ENCODE measurements at places on chromosomes 6 and 20.

GRCh38 chr20:24953621-24954133, 4.6 kb downstream of the CST7 start:
- DNase-seq: no peak

- DNase-seq: no peak
These were observed 8.4 kb downstream of the SOX4 start for GRCh38 chr6:21601932-21602390.

GRCh38 chr6:52647199-52647598, 23.7 kb upstream of the TMEM14A start:
- DNase-seq: no peak

- DNase-seq: no peak
These were observed 18.2 kb downstream of the PPARD start for GRCh38 chr6:35360349-35361138.

GRCh38 chr6:83370567-83370966, 60.3 kb downstream of the ME1 start:
- DNase-seq: no peak

GRCh38 chr20:41475503-41475902, 108.9 kb upstream of the EMILIN3 start:
- DNase-seq: no peak

DNA sequence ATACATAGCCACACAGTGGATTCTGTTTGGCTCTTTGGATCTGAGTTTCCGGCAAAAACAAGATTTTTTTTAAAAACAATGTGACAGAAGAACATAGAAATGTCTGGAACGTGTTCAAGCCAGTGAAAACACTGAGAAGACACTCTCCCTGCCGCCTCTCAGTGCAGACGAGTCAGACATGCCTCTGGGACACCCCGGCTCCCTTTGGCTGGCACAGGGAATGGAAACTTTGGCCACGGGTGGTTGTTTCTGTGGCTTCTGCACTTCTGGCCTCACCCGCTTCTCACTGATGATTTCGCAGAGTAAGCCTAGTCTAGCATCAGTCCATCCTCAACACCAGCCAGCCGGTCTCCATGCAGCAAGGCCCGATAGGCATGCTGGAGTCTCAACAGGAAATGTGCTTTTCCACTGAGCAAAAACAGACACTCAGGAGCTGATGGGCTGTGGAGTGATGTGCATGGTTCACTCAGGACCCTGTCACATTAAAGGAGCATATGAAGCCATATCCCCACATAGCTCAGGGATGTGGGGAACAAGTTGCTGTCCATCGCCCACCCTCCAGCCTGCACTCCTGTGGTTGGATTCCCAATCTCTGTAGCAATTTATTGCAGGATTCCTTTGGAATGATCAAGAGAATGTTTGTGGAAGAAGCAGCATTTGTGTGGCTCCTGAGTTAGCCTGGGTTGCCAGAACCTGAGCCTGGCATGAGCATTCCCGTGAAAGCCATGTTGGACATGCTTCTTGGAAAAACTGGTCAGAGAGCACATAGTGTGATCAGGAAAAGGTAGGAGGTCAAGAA, 262.0 kb upstream of the RIN2 start:
- DNase-seq: no peak

- DNase-seq: no peak
These were observed 247.1 kb upstream of the MOCS1 start for GRCh38 chr6:40181367-40181766.

DNA sequence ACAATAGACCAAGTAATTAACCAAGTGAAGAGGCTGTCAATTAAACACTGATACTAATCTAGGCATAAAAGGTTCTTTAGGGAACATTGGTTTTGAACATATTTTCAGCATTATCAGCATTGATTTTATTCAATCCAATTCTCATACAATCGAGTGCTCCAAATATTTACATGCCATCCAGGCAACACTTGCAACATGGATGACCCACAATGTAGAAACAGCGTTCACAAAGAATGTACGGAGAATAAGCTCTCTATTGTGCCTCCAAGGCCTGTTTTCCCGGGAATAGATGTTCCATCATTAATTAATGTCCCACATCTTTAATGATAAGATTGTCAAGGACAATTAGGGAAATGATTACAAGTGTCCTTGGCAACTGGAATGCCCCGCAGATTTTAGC, 117.4 kb downstream of the RFX6 start:
- DNase-seq: no peak

DNA sequence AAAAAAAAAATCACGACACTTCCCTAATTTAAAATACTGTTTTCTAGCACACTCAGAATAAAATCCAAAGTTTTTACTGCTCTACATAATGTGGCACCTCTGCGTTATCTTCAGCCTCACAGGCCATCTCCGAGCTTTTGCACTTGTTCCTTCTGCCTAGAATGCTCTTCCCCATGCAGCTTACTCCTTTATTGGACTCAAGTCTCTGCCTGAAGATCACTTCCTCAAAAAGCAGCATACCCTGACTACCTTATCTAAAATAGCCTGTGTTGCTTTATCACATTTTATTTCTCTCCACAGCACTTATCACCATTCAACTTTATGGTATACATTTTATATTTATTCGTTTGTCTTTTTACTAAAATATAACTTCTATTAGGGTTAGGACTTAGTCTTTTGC, 2.3 kb downstream of the ZNF322 start:
- DNase-seq: no peak

DNA sequence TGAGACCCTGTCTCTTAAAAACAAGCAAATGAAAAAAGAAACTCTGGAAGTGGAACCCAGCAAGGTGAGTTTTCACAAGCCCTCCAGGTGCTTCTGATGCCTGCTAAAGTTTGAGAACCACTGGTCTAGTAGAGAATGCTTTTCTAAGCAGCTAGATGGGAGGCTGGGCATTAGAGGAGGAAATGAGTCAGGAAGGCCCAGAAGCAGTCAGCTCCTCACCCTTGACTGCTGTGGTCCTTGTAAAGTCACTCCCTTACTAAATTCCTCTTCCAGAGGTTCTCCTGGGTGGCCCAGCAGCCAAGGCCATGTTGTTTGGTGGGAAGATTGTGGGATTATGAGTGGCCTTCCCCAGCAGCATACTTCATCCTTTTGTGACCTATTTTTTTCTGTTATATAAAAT, 52.0 kb upstream of the FYN start:
- DNase-seq: no peak

DNA sequence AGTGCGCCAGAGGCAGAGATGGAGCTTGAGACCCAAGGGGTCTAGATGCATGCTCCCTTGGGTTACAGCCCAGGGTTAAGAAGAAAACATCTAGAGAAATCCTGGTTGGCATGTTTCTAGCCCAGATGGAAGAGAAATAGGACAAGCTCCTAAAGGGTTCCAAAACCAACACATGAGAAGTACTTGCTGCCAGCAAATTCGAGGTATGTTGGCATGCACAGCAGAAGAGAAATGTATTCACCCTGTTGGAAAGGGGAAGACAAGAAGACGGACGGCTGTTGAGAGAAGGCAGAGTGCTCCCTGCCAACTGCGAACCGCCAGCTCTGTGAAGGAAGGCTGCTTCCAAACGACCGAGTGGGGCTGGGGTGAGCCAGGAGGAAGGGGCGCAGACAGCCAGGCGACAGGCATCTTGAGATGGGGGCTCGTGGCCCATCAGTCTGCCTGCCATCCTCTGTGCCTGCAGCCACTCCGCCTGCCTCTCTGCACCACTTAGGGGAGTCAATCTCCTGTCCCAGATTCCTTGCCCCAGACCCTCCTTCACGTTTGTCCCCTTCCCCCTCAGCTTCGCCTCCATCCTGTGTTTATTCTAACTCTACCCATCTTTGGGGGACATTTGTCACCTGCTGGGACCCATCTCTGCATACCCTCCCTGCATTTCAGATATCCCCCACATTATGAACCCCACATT, 249.2 kb downstream of the CDC5L start:
- no peak for DNase-seq

DNA sequence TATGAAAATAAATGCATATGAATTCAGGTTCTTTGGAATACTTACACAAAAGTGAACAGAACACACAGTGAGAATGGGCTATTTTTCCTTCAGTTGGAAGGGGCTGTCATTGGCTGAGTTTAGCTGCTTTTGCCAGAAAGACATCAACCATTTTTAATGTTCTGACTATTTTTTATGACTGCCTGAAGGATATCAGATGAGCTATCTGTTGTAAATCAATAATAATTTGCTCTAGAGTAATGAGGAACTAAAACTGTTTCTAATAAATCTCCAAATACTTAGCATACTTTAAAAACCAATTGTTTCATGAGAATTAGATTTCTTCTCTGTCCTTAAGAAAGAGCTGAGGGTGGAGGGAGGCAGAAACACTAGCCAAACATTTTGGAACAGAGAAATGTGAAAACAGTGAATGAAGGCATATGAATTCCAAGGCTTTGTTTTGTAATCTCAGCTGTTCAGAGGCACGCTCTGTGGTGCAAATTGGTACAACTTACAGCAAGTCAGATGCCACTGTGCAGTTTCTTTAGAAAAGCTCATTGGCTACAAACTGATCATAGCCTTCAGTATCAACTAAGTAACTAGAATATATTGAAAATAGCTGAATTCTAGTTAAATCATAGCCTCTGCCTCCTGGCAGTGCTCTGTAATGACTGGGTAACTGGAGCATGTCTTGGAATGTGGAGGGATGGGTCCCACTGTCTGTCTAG, 228.9 kb upstream of the JAG1 start:
- no peak for DNase-seq

- DNase-seq: no peak
These were observed 19.9 kb upstream of the CCN6 start for GRCh38 chr6:112033791-112034615.

DNA sequence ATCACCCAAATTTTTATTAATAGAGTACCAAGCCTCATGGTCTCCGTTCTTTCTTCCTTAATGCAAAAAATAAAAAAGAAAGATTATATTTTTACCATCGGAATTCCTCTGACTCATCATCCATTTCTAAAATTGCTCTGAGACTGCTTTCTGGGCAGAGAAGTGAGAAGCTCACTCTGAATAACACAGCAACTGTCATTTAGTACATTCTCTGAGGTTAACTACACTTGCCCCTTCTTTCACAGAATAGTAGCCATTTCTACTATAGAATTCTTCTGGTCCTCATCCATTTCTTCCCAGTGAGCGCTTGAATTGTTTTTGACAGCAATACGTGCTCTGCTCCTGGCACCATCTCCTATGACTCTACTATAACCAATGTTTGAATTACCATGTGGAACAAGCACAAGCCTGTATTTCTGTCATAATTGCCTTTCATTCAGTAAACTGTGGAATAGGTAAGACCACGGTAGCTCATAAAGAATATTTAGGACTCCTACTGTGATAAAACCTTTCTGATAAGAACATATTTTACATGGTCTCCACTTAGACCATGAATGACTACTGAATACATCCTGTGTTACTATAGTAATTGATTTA, 435.5 kb upstream of the NRSN1 start:
- DNase-seq: peak; percentile 28

DNA sequence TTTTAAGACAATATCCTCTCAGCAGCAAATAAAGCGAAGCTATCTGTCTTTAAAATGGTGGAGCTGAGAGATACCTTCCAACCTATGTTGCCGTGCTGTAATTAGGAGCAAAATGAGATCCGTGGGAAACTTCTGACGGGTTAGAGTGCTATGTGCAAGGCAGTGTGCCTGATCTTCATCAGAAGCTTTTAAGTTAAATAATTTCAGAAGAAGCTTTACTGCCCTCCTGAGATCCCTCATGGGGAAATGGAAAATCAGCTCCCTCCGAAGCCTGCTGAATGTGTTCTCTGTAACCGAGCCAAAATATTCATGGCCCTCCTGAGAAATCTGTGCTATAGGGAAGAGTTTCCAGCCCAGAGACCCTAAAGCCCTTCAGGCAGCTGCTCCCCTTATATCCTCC, 43.7 kb upstream of the TBC1D7 start:
- DNase-seq: no peak

DNA sequence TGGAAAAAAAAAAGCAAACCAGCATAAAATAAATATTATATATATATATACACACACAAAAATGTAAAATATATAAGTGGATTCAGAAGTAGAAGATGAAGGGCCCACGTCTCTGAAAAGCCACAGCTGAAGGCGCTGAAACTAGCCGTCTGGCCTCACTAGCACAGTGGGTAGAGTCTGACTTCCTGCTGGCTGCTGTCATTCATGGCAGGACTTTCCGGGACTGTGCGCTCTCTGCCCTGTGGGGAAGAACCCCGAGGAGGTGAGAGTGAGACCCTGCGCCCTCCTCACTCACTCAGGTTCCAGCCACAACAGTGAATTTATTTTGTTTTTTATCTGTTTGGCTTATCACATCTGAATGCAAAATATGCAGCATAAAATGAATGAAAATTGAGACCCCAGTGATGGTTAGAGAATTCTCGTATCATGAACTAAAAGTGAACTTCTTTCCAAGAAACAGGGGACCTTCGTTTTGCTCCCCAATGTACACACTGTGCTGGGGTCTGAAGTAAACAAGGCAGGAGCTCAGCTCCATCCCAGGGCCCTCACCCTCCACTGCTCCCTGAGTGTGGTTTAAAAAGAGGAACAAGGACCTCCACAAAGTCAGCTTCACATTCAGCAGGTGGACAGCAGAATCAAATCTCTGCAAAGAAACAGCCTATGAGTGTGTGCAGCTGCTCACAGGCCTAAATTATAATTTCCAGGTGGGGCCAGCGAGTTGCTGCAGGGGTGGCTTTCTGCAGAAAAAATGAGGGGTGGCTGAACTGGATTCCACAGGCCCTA, 1.3 kb upstream of the RAMACL start:
- no peak for DNase-seq

GRCh38 chr6:116101302-116101718, 657 bp downstream of the NT5DC1 start:
- DNase-seq: no peak

- DNase-seq: no peak
These were observed 634.2 kb upstream of the IMPG1 start for GRCh38 chr6:76706631-76707030.

DNA sequence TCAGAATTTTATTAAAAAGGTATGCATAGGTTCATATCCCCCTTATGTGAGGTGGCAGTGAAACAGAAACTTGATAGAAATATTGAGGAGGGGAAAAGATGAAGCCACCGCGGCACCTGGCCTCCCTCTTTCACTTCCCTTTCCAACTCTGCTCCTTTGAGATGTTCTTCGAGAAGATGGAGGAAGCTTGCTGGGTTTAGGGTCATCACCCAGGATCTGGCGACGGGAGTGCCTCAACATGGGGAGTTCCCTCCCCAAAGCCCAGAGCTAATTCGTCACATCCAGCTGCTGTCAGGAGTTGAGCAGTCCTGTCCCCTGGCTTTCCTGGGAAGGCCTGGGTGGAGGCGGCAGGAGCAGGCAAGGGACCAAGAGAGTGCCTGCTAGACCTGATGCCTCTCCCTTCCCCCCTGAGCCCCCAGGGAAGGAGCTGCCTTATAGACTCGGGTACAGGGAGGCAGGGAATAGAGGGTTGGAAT, 29.1 kb downstream of the RREB1 start:
- no peak for DNase-seq
